ENCODE measurements at places on chromosomes 12 and 14. TPM values are rescaled to one million over a fixed set of nuclear protein-coding genes. Genes with fewer than 3 reads are reported as not detected.

Gene SPX
- total RNA-seq = 0.88 TPM

Gene NTF3
- total RNA-seq = not detected

Gene LRTM2
- not detected for total RNA-seq

Gene TCL1B
- total RNA-seq = not detected

Gene KLRG1
- 12.8 TPM for total RNA-seq

Gene ZDHHC22
- not detected for total RNA-seq

Gene FIGNL2
- total RNA-seq = 0.33 TPM

DNA sequence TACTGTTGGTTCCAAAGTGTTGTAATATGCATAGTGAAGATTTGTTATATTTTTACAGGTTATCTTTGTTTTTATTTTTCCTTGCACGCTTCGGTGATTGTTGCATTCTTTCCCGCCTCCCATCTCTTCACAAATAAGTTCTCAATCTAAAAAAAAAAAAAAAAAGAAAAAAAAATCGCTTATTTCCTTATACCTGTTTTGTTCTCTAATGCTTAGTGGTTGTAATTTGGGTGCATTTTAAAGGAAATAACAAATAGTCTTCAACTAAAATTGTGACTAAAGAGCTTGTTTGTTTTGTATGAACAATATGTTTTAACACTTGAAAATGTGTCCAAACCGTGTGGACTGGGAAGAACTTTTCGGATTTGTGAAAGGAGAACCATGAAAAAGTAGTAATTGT is 1.5 kb downstream of the CAND1 start:
- H3K36me3 ChIP-seq = peaks cover 23% of the 10 kb centered on the region
- H3K4me3 ChIP-seq = peak overlapping the region; percentile 94
- H3K27ac ChIP-seq = peak overlapping the region; percentile 92
- H3K4me1 ChIP-seq = peaks cover 60% of the 10 kb centered on the region

GRCh38 chr14:69987406-69988121 is 108.3 kb downstream of the SMOC1 start:
- no peaks in the 10 kb centered on the region for H3K36me3 ChIP-seq
- DNase-seq = no peak
- H3K27ac ChIP-seq = no peak overlapping the region
- peaks cover 24% of the 10 kb centered on the region for H3K27me3 ChIP-seq
- no peak overlapping the region for H3K4me3 ChIP-seq
- H3K4me1 ChIP-seq = no peaks in the 10 kb centered on the region

- no peaks in the 10 kb centered on the region for H3K27me3 ChIP-seq
- H3K27ac ChIP-seq = no peak overlapping the region
- H3K36me3 ChIP-seq = no peaks in the 10 kb centered on the region
- DNase-seq = no peak
Measured at GRCh38 chr12:24709216-24709615, 239.7 kb downstream of the BCAT1 start.

GRCh38 chr14:28756884-28757570 is 9.6 kb upstream of the FOXG1 start:
- no peak overlapping the region for H3K4me3 ChIP-seq
- H3K27ac ChIP-seq = no peak overlapping the region
- H3K27me3 ChIP-seq = peaks cover 62% of the 10 kb centered on the region
- no peak for DNase-seq

GRCh38 chr14:20327005-20327869 is 5.8 kb downstream of the CCNB1IP1 start:
- DNase-seq = no peak
- H3K27me3 ChIP-seq = no peaks in the 10 kb centered on the region
- H3K4me1 ChIP-seq = peaks cover 50% of the 10 kb centered on the region

- no peak overlapping the region for H3K27ac ChIP-seq
- H3K27me3 ChIP-seq = no peaks in the 10 kb centered on the region
- H3K36me3 ChIP-seq = no peaks in the 10 kb centered on the region
- DNase-seq = no peak
- no peak overlapping the region for H3K4me3 ChIP-seq
Measured at GRCh38 chr12:99147130-99147529, 500.4 kb upstream of the GARIN6 start.

DNA sequence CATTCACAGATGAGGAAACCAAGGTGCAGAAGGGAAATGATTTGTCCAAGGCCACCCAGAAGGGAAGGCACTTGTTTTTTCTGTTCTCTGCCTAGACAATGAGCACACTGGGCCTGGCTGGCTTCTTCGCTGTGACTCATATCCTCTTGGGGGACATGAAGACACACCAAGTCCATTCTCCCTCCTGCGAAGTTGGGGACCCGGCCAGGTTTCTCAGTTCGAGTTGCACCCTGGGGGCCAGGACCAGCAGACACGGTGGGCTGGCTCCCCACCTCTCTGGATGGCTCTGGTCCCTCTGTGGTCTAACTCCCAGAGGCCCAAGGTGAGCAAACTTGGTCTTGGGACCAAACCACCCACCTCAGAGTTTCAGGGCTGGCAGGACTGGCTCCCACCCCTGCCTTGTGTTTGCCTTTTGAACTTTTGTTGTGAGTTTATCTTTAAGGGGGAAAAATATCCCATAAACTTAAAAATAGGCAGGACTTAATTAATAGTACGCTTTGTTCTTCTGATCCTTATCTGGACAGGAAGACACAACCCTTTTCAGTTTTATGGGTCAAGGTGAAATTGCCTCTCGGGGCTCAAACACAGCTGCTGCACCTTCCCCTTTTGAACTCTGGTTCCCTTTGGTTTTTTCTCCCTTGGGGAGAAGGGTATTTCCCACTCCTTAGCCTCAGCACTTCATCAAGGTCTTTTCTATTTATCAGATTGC is 9.0 kb upstream of the MLEC start:
- peaks cover 5% of the 10 kb centered on the region for H3K27me3 ChIP-seq
- peaks cover 34% of the 10 kb centered on the region for H3K4me1 ChIP-seq
- H3K27ac ChIP-seq = peak overlapping the region; percentile 93
- H3K36me3 ChIP-seq = no peaks in the 10 kb centered on the region
- peak overlapping the region; percentile 62 for H3K4me3 ChIP-seq

- DNase-seq = no peak
- peaks cover 43% of the 10 kb centered on the region for H3K4me1 ChIP-seq
Measured at GRCh38 chr12:26749781-26750180, 83.2 kb downstream of the ITPR2 start.

DNA sequence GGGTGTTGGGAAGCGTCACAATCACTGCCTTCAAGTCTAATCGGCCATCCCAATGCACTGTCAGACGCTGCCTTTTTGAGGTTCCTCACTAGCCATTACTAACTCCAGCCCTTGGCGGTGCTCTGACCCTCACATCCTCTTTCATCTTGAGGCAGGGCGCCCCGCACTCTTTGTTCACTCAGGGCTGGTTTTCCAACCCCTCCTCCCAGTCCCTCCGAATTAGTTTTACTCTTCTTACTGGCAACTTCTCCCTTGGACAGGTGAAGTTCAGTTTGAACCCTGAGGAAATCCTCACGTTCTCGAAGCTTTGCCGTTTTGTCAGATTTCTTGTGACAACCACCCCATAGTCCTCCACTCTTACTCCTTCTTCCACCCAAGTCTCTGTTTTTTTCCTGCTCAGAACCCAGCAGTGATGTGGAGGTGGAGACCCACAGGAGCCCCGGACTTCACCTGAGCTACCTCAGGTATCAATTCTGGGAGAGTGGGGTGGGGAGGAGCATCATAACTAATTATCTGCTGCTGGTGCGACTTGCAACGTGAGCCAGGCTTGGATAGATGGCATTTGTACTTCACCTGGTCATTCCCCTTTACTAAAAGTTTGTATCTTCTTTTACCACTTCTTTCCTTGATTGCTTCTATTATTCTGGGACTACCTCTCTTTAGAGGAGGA is 757 bp downstream of the ZC3H10 start:
- DNase-seq = no peak
- H3K36me3 ChIP-seq = peaks cover 38% of the 10 kb centered on the region
- H3K27ac ChIP-seq = peak overlapping the region; percentile 99

DNA sequence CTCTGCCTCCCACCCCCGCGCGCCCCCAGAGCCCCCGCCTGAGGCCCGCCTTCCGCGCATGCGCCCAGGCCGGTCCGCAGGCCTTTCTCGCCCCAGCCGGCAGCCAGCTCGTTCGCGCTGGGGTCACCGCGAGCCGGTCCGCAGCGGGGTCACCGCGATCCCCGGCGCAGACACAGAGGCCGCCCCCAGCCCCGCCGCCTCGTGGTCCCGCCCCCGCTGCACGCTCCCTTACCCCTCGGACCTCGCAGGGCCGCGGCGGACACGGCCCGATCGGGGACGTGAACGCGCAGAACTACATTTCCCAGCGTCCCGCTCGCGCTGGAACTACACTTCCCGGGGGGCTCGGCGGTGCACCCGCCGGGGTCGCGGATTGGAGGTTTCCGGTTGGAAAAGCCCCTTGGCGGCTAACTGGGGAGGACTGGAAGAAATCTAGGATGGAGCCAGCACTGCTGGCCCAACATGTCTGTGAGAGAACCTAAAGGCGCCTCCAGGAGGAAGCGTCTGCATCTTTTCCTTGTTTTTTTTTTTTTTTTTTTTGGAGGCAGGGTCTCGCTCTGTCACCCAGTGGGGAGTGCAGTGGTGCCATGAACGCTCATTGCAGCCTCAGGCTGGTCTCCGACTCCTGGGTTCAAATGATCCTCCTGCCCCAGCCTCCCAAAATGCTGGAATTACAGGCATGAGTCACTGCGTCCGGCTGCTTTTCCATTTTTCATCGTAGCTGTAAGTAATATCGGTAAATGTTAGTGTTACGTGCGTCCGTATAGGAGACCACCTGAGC is at the start of gene ZNF605:
ZNF605 (minus strand) TSS at position 296 of the 778 bp plus-strand sequence. CDS start 10,671 bp downstream, outside the sequence.
- DNase-seq = peak; percentile 88
- H3K27ac ChIP-seq = peak within 1 kb of the TSS; percentile 92

- H3K4me3 ChIP-seq = no peak overlapping the region
- H3K4me1 ChIP-seq = peaks cover 41% of the 10 kb centered on the region
- DNase-seq = no peak
Measured at GRCh38 chr12:124543590-124544310, 23.7 kb downstream of the NCOR2 start.

- DNase-seq = no peak
- peaks cover 6% of the 10 kb centered on the region for H3K27me3 ChIP-seq
- H3K27ac ChIP-seq = no peak overlapping the region
- H3K36me3 ChIP-seq = no peaks in the 10 kb centered on the region
- no peaks in the 10 kb centered on the region for H3K4me1 ChIP-seq
Measured at GRCh38 chr12:524167-524951, 64.6 kb downstream of the B4GALNT3 start.

GRCh38 chr14:24377657-24378056 is 9.7 kb downstream of the NFATC4 start:
- H3K4me1 ChIP-seq = peaks cover 4% of the 10 kb centered on the region
- H3K27ac ChIP-seq = no peak overlapping the region
- no peak overlapping the region for H3K4me3 ChIP-seq
- H3K27me3 ChIP-seq = peaks cover 2% of the 10 kb centered on the region
- H3K36me3 ChIP-seq = no peaks in the 10 kb centered on the region

- H3K27me3 ChIP-seq = peaks cover 3% of the 10 kb centered on the region
- DNase-seq = no peak
- no peak overlapping the region for H3K4me3 ChIP-seq
- H3K4me1 ChIP-seq = no peaks in the 10 kb centered on the region
- H3K27ac ChIP-seq = no peak overlapping the region
Measured at GRCh38 chr12:102436867-102437266, 43.5 kb downstream of the IGF1 start.

GRCh38 chr12:131202592-131203378 is 249.1 kb downstream of the ADGRD1 start:
- H3K4me3 ChIP-seq = no peak overlapping the region
- no peaks in the 10 kb centered on the region for H3K36me3 ChIP-seq
- peak; percentile 1 for DNase-seq
- H3K27me3 ChIP-seq = no peaks in the 10 kb centered on the region

GRCh38 chr12:113804961-113805600 is 161.0 kb downstream of the RBM19 start:
- H3K27me3 ChIP-seq = no peaks in the 10 kb centered on the region
- H3K27ac ChIP-seq = no peak overlapping the region
- H3K4me1 ChIP-seq = no peaks in the 10 kb centered on the region
- H3K4me3 ChIP-seq = no peak overlapping the region
- DNase-seq = no peak

GRCh38 chr12:9646794-9647781 is 22.4 kb upstream of the CLEC2D start:
- peak overlapping the region; percentile 95 for H3K4me3 ChIP-seq
- no peaks in the 10 kb centered on the region for H3K27me3 ChIP-seq
- H3K27ac ChIP-seq = peak overlapping the region; percentile 94
- H3K4me1 ChIP-seq = peaks cover 55% of the 10 kb centered on the region
- no peak for DNase-seq

DNA sequence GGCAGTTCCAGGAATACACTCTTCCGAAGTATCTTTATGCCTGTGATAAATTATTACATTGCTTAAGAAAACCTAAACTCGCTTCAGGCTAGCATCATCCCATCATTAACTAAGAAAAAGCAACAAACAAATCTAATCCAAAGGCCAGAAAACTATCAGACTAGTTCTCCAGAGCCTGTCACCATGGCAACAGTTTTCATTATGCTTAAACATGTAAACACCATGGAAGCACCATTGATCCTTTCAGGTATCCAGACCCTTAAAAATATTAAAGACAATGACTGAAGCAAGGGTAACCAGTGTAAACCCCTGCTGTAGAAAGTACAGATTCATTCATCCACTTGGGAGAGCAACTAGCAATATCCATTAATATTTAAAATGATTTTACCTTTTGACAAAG is 9.8 kb downstream of the DAD1 start:
- no peak overlapping the region for H3K4me3 ChIP-seq
- no peak for DNase-seq
- no peaks in the 10 kb centered on the region for H3K27me3 ChIP-seq
- peaks cover 63% of the 10 kb centered on the region for H3K4me1 ChIP-seq
- H3K36me3 ChIP-seq = peaks cover 54% of the 10 kb centered on the region

GRCh38 chr14:27605282-27605681 is 1007.4 kb upstream of the NOVA1 start:
- H3K4me1 ChIP-seq = no peaks in the 10 kb centered on the region
- H3K27me3 ChIP-seq = no peaks in the 10 kb centered on the region
- no peak for DNase-seq
- H3K36me3 ChIP-seq = no peaks in the 10 kb centered on the region
- H3K27ac ChIP-seq = no peak overlapping the region

- H3K27me3 ChIP-seq = no peaks in the 10 kb centered on the region
- H3K4me1 ChIP-seq = peaks cover 28% of the 10 kb centered on the region
- no peak for DNase-seq
Measured at GRCh38 chr12:94258593-94258992, 110.2 kb downstream of the PLXNC1 start.

- H3K27ac ChIP-seq = peak overlapping the region; percentile 90
- H3K27me3 ChIP-seq = no peaks in the 10 kb centered on the region
- DNase-seq = no peak
- peaks cover 30% of the 10 kb centered on the region for H3K4me1 ChIP-seq
- H3K36me3 ChIP-seq = peaks cover 35% of the 10 kb centered on the region
Measured at GRCh38 chr14:22830443-22831010, 840 bp downstream of the MRPL52 start.
